ENCODE measurements at places on chromosomes 13 and 19.

DNA sequence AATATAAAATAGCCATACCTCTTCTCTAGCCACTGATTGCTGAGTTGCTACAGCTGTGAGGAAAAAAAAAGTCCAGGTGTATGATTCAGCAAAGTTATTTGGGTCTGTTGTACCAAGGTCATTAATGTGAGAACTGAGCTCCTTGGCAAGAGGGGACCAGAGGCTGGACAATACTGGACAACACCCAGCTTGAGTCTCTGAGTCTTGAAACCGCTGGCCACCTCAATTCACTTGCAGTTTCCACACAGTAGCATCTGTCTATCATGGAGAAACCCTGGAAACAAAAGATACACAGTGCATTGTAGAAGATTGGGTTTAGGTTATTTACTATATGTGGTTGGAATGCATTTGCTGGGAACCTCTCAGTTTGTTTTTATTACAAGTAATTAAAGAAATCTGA lies 60.4 kb downstream of the WDFY2 start:
- no peak for DNase-seq

DNA sequence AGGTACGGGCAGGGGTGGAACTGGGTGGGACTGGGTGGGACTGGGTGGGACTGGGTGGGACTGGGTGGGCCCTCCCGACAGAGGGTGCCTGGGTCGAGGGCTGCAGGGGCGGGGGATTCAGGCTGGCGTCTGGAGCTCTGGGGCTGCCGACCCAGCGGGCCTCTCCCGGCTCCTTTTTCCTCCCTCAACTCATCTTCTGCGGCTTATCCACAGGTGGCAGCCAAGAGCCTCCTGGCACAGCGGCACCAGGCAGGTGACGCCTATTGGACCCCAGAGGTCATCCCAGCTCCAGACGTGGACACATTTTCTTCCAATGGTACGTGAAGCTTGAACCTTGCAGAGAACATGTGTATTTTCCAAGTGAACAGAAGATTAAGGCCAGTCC lies 533 bp downstream of the ZNF544 start:
- DNase-seq = no peak

GRCh38 chr19:55471266-55471665 lies 5.2 kb upstream of the ZNF628 start:
- no peak for DNase-seq

DNA sequence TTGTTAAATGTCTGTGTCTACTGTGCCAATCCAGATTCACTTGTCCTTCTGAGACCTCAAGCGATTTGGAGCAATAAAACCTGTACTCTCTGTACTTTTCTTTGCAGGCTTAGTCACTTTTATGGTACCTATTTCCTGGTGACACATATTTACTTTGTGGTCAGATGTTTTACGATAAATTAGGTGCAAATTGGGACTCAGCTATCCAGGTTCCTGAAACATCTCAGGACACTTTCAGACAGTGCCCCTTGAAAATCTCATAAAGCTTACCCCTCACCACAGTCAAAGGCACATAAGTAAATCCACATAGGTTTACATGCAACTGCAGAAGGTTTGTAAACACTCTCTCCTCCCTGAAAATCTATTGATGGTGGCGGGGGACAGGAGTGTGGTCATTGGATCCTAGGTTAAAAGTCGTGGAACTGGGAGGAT lies 438.8 kb downstream of the EFNB2 start:
- DNase-seq = no peak

GRCh38 chr13:96646101-96646500 lies 348.2 kb downstream of the OXGR1 start:
- DNase-seq = no peak

- DNase-seq = no peak
Observed at GRCh38 chr19:11240008-11240444, 607 bp downstream of the ANGPTL8 start.

DNA sequence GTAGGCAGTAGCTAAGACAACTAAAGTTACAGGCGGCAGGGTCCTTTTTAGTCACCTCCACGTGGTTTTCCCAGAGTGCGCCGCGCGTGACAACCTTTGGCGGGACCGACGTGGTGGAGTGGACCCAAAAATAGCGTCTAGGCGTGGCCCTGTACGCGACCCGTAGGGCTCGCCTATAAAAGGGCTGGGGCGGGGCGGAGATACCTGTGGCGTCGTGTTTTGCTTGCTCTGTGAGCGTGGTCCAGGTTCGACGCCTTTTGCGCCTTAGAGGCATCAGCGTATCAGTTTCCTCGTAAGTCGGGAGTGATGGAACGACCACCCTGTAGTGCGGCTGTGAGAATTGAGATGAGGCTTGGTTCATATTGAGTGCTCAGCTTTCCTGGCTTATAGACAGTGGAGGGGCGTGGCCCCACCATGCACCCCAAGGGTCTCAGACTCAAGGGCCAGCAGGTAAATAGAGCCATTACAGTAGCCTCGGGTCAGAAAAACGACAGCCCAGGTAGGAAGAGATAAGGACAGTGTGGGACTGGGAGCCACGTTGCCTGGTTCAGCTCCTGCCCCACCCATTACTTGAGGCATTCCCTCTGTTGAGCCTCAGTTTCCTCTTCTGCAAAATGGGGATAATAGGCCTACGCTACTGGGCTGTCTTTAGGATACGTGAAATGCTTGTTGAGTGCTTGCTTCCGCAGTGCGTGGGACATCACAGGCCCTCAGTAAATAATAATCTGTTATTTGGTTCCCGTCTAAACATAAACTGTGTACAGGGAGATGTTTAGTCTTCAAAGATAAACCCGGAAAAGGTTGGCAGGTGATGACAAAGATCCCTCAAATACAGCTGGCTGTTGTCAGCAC lies 693 bp upstream of the TMED1 start:
- DNase-seq = peak; percentile 61

DNA sequence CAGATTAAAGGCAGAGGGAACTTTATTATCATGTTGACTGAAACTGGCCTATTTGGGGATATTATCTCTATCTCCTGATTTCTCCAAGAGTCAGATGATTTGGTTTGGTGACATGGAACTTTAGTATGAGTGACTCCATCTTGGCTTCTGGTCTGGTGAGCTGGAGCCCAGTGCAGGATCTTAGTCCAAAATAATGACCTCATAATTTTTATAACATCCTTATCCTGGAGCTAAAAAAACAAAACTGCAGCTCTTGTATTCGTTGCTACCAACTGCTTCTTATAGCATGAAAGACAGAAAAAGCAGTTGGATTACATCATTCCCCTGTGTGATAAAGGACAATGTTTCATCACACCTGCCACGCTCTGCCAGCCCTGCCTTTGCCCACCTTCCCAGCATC lies 39.3 kb upstream of the RNF17 start:
- DNase-seq = no peak

GRCh38 chr13:95073747-95074311 lies 227.4 kb downstream of the ABCC4 start:
- no peak for DNase-seq
